ENCODE measurements at places on chromosomes 12 and 14. TPM values are rescaled to one million over a fixed set of nuclear protein-coding genes. Genes with fewer than 3 reads are reported as not detected.
A peak's percentile ranks its signal among the peaks of the same experiment; 100 is the strongest.

DNA sequence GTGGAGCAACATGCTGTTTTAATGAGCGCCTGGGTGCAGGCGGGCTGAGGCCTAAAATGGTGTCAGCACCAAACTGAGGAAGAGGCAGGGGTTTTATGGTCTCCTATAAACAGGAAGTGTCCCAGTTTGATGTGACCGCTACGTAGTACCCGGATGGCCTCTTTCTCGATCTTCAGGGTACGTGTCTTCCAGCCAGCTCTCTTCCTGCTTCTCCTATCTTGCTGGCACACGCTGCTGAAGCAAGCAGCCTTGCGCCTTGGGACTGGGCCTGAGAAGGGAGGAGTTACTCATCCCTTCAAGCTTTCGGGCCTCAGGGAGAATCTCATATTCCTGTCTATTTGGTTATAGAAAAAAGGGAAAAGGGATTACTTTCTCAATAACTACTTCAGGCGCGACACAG, 28.2 kb upstream of the RNASE1 start:
- no peak for DNase-seq

GRCh38 chr12:30847259-30847658, 79.3 kb upstream of the TSPAN11 start:
- DNase-seq, result peak; percentile 62

DNA sequence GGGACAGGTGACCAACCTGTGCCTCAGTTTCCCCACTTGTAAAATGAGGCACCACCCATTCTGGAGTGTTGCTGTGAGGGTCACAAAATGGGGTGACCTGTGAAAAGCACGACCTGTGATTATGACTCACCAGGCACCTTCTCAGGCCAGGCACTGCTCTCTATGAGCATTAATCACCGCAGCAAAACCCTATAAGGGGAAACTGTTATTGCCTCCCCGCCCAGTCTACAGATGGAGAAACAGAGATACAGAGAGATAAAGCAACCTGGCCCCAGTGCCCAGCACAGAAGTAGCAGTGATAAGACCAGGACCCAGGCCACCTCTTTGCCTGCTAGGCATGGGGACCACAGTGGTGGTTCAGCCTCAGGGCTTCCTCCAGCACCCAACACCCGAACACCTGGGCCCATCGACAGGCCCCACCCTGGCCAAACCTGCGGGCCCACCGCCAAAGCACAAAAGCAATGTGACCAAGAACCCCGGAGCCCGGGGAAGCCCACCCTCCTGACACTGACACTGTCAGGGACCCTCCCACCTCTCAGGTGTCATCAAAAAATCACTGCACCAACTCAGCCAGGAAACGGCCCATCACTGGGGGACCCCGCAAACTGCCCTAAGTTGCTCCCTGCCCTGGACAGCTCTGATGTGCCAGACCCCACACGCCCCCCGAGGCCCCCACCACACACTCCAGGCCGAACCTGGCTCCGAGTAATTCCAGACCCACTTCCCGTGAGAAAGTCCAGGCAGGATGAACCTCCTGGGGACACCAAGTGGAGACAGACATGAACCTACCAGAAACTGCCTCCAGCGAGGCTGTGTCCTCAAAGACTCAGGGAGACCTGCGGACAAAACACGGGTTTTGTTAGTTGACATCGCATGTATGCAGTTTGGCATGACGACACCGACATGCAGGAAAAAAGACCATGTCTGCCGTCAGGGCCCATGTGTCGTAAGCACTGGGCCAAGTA, 32.4 kb downstream of the NCOR2 start:
- DNase-seq, result no peak

DNA sequence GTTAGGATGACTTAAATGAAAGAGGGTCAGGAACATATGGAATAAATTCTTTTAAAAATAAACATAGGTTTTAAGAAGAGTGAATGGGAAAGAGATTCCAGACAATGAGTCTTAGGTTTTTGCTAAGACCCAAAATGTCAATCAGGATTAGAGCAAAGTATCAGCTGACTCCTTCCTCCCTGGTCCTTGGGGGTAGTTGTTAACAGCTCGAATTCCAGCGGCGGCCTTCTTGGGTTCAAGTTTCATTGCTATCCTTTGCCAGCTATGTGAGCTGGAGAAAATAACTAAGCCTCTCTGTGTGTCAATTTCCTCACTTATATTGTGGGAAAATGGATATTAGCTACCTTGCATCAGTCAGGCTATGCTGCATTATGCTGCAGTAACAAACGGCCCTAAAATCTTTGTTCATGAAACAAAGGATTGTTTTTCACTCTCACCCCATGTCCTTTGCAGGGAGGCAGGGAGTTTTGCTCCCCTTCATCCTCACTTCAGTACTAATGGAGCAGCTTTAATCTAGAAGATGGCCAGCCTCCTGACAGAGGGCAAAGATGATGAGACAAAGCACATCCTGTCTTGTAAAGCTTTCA, 83.8 kb upstream of the RFLNA start:
- DNase-seq, result no peak

The HPD gene
- total RNA-seq, result 20.0 TPM

GRCh38 chr12:30308010-30308717, 387.5 kb downstream of the IPO8 start:
- DNase-seq, result no peak

The SLC5A8 gene
- total RNA-seq, result not detected

DNA sequence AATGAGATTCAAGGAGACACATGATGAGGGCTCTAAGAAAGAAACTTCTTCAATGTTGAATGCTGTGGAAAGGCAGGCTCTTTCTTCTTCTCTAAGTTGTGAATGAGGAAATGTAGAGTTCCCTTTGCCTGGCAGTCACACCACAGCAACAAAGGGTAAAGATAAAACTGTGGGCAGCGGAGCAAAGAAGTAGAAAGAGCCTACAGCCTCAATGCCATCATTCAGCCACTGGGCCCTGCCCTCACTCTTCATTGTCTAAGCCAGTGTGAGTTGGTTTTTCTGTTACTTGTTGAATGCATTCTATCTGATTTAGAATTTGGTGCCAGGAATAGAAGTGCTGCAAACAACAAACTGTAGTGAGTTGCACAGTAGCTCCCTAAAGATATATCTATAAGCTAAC, 12.2 kb downstream of the SDR9C7 start:
- DNase-seq, result no peak

DNA sequence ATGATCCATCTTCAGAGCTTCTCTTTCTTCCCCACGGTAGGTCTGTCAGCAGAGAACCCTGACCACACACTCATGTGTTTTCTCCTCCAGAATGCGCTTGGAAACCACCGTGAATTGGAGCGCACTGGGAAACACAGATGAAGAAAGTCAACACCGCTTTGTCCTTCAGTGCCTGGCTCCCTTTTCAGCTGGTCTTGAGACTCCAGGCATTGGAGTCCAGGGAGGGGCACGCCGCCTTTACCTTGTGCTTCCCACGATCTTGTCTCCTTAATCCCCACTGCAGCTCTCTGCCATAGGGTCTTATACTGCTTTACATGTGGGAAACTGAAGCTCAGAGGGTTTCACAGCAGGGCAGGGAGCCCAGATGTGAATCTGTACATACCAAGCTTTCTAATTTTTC, 1.1 kb downstream of the FAM90A1 start:
- no peak for DNase-seq

DNA sequence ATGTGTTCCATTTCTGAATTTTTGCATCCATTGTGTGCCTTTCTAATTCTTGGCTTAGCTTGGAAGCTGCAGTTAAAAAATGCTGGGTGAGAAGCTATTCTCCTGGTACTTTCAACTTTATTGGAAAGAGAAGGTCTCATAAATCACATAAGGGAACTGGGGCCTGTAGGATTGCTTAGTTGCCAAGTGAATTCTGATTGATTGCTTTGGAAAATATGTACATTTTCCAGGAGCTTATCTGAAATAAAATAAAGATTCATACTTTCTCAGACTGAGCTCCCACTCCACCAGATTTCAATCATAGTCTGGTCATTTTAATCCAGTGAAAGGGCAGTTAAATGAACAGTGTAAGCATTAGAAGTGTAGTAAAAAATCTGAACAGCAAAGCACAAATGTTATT, 50.0 kb upstream of the PRICKLE1 start:
- no peak for DNase-seq

The SPTB gene
- not detected for total RNA-seq

- no peak for DNase-seq
Observed at GRCh38 chr12:116726694-116727093, 11.2 kb downstream of the SPRING1 start.

The AKAP5 gene
- 2.1 TPM for total RNA-seq

The DENR gene
- total RNA-seq, result 23.4 TPM

The DPPA3 gene
- not detected for total RNA-seq

The MAGOHB gene
- total RNA-seq, result 28.7 TPM

DNA sequence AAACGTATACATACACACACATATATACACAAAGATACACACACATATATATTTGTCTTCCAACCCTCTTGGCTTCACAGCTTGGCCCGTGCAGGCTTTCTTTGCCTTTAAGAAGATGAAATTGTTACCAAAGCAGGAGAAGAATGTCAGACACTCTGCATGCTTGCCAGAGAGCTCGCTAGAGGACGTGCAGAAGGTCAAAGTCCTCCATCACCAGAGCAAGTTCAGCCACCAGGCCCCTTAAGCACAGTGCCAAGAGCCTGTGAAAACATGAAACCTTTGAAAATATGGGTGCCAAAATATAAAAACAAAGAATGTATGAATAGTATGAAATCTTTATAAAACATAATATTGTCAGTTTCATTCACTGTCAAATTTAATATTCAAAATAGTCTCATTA, 14.9 kb upstream of the MCRS1 start:
- no peak for DNase-seq

The GPHN gene
- total RNA-seq, result 19.8 TPM

The FMNL3 gene
- 9.8 TPM for total RNA-seq

The C12orf50 gene
- not detected for total RNA-seq

DNA sequence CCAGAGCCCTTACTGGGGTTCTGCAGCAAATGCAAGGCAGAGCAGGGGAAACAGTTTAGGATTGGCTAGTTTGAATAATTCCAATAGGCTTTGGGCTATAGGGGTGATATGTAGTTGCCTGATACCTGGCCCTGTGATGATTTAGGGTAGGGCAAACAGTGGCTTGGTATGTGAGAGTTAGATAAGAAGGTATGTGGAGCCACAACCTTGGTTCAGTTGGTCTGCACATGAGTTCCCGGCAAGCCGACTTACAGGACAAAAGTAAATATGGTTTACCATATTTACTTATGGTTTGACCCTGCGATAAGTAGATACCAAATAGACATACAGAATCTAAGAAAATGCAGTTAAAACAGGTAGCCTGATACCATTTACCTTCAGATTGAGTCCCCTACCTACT, 8.3 kb upstream of the CAPRIN2 start:
- no peak for DNase-seq

DNA sequence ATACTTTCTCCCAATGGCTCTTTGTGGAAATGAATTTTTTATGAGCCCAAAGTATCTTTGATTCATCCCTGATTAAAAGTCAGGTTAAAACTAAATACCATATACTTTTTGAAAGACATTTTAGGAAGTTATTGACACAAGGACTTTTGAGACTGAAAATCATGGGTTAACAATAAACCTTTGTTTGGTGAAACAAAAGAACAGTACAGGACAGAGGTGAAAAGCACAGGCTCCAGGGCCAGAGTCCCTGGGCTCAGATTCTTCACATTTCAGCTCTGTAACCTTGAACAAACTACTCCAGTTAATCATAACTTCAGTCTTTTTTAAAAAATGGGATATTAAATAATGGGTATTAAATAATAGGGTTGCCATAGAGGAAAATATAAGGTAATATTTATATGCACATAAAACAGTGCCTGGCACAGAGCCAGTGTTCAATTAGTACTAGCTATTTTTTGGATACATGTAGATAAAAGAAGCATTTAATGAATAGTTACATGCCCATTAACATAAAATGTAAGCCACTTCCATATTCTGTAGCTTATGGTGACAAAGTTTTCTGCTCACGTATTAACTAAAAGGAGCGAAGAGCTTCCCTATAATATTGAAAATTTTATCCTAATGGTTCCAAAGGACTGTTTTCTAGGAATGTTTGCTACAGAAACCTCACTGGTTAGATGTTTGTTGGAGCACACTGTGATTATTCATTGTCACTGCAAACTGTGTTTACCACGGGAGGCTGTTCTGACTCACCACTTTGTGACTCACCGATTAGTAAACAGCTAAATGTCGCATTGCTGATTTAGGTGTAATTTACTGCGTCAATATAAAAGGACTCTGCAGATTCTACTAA, 255.4 kb downstream of the DAD1 start:
- no peak for DNase-seq

DNA sequence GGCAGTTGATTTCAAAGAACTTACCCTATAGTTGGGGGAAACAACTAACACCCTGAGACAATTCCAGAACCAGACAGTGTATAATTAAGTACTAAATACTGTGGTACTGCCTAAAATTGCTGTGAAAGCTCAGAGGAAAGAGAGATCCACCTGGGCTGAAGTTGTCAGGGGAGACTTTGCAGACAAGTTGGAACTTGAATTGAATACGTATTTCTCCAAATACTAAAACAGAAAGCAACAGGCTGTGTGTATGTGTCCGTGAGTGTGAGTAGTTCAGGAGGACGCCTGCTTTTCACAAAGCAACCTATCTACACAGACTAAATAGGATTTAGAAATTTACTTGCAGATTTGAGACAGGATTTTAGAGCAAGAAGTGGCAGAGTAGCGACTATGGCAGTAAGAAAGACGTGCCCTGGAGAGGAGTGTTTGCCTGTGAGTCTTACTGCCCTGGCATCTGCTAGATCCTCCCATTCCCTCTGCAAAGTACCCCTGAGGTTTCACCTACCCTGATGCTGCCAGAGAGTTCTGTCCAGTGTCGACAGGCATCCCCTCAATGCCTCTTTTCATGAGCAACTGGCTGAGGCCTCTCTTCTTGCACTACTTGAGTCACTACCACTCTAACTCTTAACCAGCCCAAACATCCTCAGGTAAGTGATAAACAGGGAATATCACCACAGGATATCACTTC, 37.4 kb upstream of the BMP4 start:
- no peak for DNase-seq

DNA sequence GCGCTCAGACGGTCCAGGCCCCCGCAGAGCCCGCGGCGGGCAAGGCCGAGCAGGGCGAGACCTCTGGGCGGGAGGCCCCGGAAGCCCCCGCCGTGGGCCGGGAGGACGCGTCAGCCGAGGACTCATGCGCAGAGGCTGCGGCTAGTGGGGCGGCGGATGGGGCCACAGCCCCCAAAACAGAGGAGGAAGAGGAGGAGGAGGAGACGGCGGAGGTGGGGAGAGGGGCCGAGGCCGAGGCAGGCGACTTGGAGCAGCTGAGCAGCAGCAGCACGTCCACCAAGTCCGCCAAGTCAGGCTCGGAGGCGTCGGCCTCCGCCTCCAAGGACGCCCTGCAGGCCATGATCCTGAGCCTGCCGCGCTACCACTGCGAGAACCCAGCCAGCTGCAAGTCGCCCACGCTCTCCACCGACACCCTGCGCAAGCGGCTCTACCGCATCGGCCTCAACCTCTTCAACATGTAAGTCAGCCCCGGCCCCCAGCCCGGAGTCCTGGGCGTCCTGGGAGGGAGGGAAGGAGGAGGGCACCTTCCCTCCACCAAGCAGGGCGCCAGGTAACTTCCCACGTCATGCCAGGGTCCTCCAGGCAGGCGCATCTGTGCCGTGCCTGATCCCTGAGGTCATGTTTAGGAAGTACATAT, 72.4 kb downstream of the IQSEC3 start:
- no peak for DNase-seq

The MAP3K12 gene
- total RNA-seq, result 32.8 TPM

The NABP2 gene
- total RNA-seq, result 33.0 TPM
